ENCODE measurements at places on chromosomes 5 and 9.
A peak's percentile ranks its signal among the peaks of the same experiment; 100 is the strongest.

DNA sequence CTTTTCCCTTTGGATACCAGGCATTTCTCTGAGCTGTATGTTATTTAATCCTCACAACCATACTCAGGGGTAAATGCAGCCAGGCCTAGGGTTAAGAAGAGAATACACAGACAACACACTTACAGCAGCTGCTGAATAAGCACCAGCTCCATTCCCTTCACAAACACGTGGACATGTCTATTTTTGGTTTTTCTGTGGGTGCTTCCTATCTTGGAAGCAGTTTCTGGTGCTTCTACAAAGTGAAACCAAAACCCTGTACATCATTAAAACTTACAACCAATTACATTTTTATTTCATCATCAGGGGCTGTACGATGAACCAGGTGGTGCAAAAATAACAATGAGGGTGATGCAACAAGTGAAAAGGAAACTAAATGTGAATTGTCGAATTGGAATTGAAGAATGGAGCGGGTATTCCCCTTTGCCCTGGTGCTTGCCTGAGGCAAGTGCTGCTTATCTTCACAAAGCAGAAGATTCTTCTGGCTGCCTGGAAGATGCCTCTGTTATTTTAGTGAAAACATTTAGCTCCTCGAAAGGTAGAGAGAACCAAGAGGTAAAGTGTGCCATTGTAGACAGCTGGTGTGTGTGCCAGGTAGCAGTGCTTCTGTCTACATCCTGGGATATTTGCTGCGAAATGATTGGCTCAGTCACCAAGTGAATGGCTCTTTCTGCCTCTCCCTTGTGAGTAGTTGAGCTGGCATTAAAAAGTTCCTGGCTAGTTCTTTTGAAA, 18.6 kb upstream of the IFNB1 start:
- DNase-seq = peak; percentile 14

- DNase-seq = no peak
These were observed 2.4 kb downstream of the MACIR start for GRCh38 chr5:103260951-103261350.

DNA sequence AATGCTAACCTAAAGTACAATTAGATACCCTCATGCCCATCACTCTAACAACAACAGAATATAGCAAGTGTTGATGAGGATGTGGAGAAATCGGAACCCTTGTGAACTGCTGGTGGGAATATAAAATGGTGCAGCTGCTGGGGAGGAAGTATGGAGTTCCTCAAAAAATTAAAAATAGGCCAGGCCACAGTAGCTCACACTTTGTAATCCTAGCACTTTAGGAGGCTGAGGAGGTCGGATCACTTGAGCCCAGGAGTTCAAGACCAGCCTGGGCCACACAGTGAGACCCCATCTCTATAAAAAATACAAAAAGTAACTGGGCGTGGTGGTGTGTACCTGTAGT, 18.0 kb upstream of the MRNIP start:
- DNase-seq = no peak

DNA sequence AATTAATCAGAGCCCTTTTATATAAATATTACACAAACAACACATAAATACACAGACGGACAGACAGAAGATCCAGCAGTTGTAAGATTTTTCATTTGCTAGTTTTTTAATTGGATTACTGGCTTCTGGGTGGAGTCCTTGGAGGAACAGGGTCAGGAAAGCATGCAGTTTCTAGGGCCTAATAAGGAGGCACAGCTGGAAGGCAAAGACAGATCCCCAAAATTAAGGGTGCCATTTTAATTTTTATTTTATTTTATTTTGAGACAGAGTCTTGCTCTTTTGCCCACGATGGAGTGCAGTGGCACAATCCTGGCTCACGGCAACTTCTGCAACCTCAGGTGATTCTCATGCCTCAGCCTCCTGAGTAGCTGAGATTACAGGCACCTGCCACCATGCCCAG, 49.5 kb downstream of the PTGS1 start:
- no peak for DNase-seq

DNA sequence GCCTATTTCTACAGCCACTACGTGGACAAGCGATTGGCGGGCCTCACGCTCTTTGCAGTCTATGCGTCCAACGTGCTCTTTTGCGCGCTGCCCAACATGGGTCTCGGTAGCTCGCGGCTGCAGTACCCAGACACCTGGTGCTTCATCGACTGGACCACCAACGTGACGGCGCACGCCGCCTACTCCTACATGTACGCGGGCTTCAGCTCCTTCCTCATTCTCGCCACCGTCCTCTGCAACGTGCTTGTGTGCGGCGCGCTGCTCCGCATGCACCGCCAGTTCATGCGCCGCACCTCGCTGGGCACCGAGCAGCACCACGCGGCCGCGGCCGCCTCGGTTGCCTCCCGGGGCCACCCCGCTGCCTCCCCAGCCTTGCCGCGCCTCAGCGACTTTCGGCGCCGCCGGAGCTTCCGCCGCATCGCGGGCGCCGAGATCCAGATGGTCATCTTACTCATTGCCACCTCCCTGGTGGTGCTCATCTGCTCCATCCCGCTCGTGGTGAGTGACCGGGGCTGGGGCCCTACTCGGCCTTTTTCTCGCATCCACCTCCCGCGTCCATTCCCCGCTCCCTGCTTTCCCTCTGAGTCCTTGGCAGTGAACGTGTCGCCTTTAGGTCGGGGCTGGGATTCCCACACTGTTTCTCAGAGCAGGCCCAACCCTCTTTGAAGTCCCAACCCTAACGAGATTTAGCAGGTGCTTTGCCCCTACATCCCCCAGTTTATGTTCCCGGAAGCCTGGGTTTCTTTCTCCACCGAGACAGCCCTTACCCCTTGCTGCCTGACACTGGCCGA, 1.8 kb downstream of the PTGER4 start:
- DNase-seq = no peak

DNA sequence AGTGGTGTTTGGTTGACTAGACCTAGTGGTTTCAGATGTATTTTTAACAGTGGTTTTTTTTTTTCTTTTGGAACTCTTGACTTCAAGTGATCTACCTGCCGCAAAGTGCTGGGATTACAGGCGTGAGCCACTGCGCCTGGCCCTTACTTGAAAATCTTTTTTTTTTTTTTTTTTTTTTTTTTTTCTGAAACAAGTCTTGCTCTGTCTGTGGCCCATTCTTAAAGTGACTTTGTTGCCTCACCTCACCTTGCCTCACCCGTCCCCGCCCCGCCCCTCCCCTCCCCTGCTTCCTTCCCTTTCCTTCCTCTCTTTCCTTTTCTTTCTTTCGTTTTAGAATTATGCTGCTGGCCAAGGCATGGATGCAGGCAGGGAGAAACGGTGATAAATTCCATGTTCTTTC, 26.0 kb downstream of the GPBP1 start:
- no peak for DNase-seq

GRCh38 chr9:126719618-126720031, 85.2 kb upstream of the ZBTB43 start:
- DNase-seq = peak; percentile 85

- no peak for DNase-seq
These were observed 44.9 kb upstream of the RETREG1 start for GRCh38 chr5:16661713-16662112.

DNA sequence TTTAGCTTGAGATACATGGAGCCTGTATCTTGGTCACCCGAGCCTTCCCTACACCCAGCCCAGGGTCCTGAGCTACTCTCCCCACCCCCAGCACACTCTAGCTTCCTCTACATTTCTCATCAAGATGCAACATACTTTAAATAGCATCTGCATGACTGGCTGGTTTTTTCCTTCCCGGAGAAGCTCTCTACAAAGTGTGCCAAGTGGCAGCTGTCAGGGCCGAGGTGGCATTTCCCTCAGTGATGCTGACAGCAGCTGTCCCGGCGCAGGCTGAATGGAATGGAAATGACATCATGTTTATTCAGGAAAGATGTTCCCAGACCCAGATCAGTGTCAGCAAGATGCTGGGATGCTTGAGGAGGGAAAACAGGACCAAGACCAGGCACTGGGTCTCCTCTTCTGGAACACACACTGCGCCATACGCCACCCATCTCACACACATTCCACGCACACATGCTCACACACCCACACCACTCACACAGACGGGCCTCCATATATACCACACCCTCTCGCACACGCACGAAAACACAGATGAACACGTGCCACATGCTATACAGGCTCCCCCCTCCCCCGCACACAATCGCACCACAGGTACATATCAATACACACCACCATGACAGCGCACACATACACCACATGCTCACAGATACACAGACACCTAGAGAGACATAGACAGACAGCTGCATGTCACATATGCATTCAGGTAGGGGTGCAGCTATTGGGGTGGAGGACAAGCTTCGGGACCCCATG, 67.8 kb downstream of the LHX2 start:
- DNase-seq = no peak

DNA sequence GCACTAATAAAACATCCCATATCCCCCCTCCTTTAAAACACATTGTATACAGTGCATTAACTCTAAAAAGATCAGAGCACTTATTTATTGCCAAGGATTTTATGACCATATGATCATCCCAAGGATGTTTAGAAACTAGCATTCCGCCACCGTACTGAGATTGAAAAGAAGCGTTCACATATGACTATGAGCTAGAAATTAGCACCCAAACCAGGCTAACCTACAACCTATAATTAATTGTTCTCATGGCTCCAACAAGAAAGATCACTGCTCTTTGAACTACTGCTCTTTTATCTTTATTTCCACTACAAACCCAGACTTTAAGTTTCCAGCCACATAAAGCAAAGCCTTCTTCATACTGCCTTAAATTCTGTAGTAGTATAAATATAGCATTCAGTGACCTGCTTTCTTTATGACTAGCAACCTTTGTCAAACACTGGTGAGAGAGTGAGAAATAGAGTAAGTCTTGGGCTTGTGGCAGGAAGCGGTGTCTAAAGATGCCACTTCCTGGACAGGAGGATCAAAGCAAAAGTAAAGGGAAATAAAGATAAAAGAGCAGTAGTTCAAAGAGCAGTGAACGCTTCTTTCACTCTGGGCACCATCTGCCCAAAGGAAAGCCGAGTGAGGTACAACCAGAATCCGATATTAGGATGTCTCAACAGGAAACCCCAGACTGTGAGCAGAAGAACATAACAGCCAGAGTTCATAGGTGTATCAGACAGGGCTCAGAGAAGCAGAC, 151.1 kb upstream of the ERCC6L2 start:
- peak; percentile 45 for DNase-seq

- DNase-seq = no peak
These were observed 173.3 kb downstream of the RMI1 start for GRCh38 chr9:84153885-84154284.

DNA sequence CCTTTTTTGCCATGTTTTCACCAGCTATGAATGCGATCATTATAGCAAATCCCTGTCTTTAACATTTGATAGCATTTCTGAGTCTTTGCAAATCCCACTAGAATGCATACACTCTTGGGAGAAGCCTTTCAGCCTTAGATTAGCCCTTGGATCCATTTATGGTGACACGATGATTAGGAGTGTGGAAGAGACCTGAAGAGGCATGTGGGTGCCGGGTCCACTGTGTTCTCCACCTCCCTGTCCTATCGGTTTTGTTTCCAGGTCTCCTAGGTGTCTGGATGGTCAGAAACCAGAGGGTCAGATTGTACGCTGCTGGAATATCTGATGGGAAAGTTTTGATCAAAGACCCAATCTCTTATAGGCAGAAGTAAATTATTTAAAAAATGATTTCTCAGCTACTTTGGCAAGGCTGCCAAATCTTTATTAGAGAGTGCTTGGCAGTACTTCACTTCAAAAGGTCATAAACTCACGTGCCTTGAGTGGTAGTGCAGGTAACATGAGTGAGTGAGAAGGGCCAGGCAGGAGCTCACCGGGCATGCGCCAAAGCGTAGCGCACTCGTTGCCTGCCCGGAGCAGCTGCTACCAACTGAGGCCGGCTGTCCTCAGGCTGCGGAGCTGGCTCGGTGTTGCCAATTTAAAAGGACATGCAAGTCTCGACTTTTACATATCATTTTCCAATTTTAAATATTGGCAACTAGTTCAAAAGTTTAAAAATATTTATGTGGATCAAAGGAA, 51.3 kb downstream of the PCSK5 start:
- no peak for DNase-seq

DNA sequence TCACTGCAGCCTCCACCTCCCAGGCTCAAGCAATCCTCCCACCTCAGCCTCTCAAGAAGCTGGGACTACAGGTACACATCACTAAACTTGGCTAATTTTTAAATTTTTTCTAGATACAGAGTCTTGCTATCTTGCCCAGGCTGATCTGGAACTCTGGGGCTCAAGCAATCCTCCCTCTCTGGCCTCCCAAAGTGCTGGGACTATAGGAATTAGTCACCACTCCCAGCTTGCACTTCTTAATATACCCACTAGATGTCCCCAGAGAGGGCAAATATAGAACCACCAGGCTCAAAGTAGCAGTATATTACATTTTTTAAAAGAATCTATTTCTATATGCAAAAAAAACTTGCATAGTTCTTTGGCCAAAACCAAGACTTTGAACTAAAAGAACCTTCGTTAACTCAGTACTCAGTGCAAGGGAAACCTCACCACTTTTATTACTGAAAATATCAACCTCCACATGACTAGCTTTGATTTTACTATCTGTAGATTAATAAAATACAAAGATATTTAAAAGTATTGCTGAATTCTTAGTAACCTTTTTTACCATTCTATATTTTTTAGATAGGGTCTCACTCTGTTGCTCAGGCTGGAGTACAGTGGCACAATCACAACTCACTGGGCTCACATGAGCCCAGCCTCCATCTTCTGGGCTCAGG, 25.8 kb upstream of the HSD17B3 start:
- peak; percentile 19 for DNase-seq

DNA sequence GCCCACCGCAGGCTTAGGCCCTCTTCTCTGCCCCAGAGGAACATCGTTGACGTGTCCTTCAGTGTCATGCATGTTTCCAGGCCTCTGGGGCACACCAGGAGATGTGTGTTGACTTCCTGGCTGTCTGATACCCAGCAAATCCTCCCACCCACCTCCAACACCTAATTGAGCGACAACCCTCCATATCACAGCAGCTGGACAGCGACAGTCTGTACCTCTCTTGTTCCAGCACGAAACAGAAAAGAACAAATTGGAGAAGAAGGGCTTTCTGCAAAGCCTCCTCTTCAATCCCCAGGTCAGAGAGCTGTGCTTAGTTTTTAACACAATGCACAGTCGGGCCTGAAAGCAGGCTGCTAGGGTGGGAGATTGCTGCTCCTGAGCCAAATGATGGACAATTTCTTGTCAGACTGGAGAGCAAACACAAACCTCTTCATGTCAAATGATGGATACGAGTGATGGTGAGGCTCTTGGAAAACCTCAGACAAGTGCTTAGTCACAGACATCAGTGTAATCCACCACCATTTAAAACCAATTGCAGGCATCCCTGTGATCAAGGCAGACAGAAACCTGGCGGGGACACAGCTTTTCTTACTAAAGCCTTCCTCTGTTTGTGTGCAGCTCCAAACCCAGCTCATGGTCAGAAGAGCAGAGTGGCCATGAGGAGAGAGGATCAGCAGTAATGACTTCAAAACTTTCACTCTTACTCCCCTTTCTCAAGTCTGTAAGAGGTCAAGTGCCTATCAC, 110.6 kb downstream of the EBF1 start:
- no peak for DNase-seq

Data from activated CD4-positive, alpha-beta T cell treated with anti-CD3 and anti-CD28 coated beads, Interleukin-2, amount 50 U/mL, for 1 hour (primary cell).